ENCODE measurements at places on chromosomes 2 and 18.

DNA sequence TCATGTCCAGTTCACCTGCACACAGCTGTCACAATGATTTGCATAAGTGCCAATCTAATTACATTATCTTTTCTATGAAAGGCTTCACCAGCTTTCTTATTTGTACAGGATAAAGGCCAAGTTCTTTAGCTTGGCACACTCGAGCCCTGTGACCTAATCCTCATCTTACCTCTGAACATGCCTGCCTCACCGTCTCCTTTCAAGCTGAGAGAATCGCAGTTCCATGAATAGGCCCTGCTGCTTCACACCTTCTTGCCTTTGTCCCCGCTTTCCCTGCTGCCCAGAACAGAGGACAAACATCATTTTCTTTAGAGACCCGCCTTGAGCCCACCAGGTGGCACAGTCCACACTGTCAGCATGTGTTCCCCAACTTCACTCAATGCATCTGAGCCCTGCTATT, 1094.7 kb downstream of the BCL11A start:
- DNase-seq, result no peak

GRCh38 chr2:108776475-108776874, 10.1 kb upstream of the CCDC138 start:
- DNase-seq, result no peak

GRCh38 chr2:71596011-71596410, 142.7 kb downstream of the DYSF start:
- DNase-seq, result no peak

DNA sequence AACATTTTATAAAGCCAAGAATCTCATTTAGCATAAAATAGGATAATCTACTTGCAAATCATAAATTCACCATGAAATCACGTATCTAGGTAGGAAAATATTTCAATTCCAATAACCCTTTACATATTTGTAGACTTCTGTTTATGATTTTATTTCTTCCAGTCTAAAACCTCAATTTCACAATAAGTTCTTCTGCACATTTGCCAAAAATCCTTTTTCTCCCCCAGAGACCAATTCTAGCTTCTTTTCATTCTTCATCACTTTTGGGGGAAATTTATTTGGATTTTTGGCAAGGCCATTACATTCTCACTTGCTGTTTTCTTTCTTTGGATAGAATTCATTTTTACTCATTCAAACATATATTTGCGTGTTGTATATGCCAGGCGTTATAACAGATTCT, 86.8 kb downstream of the SPRED2 start:
- DNase-seq, result no peak

GRCh38 chr2:117342415-117342814, 472.1 kb upstream of the DDX18 start:
- DNase-seq, result no peak

GRCh38 chr2:117785740-117786139, 28.8 kb upstream of the DDX18 start:
- no peak for DNase-seq
